ENCODE measurements at places on chromosomes 7 and 10.

GRCh38 chr7:31408140-31408729 is 67.7 kb upstream of the NEUROD6 start:
- no peak for DNase-seq

GRCh38 chr10:59807629-59808620 is 54.7 kb upstream of the MRLN start:
- no peak for DNase-seq

DNA sequence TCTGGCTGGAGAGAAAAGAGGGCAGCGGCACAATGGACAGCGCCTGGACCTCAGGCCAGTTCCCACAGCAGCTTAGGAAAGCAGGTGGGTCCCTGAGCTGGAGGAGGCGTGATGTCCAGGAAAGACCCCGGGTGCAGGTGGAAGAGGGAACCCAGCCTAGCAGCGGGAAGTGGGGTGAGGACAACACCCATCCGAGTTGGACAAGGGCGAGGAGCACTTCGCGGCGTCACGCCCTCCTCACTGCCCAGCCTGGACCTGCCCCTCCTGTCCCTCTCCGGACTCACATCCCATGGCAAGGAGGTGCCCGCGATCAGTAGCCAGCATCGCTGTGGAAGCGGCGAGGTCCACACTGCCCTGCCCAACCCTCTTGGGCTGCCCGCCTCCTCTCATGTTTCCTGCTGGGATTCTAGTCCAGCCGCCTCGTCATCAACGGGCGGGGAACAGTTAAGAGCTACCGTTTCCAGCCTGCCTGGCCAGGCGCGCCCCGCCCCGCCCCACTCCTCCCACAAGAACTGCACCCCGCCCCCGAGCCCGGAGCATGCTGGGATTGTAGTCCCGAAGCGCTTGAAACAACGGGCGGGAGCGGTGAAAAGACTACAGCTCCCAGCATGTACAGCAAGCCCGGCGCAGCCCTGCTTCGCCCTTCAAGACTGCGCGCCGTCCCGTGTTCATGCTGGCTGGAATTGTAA is 930.6 kb upstream of the ZNF722 start:
- DNase-seq: peak; percentile 84

DNA sequence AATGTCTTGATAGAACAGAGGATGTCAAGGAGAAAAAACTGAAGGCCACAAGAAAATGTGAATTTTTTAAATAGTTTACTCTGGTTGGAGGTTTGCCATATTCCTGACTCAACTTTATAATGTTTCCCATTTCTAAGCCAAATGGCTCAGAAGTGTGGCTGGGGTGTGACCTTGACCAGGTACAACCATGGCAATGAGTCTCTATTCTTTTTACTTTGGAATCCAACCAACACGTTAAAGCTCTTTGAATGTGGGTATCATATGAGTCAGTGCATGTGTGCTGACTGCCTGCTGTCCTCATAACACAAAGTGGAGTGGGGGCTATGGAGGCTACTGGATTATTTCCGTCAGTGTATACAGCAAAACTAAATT is 33.5 kb upstream of the DLD start:
- no peak for DNase-seq

GRCh38 chr7:157488966-157489365 is 152.2 kb downstream of the DNAJB6 start:
- DNase-seq: no peak

GRCh38 chr10:117778241-117778640 is 235.7 kb downstream of the EMX2 start:
- DNase-seq: no peak

GRCh38 chr10:132571650-132572544 is 34.3 kb downstream of the INPP5A start:
- no peak for DNase-seq

- no peak for DNase-seq
These were observed 3.0 kb upstream of the PSAP start for GRCh38 chr10:71854031-71854430.

DNA sequence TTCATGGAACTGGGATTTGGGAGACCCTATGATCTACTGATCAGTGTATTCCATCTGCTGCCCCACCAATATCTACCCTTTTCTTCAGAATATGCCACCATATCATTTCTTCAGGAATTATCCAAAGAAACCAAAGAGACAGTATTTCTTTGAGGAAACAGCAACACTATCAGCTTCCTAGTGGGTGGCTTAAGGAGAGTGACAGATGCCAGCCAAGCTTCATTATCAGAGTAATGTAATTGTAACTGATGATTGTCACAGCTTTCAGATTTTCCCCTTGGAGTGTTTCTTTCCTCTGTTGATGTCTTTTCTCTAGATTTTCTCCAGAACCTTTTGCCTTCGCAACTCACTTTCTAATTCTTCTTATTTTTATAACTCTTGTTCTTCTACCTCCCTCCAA is 934.4 kb upstream of the LRRN3 start:
- no peak for DNase-seq

- no peak for DNase-seq
These were observed 82.4 kb upstream of the KCND2 start for GRCh38 chr7:120190566-120190965.

GRCh38 chr10:103231047-103231551 is 14.6 kb upstream of the RPEL1 start:
- no peak for DNase-seq

GRCh38 chr10:132459301-132460003 is 62.5 kb downstream of the PWWP2B start:
- no peak for DNase-seq

GRCh38 chr7:134844200-134844599 is 64.8 kb downstream of the CALD1 start:
- no peak for DNase-seq

DNA sequence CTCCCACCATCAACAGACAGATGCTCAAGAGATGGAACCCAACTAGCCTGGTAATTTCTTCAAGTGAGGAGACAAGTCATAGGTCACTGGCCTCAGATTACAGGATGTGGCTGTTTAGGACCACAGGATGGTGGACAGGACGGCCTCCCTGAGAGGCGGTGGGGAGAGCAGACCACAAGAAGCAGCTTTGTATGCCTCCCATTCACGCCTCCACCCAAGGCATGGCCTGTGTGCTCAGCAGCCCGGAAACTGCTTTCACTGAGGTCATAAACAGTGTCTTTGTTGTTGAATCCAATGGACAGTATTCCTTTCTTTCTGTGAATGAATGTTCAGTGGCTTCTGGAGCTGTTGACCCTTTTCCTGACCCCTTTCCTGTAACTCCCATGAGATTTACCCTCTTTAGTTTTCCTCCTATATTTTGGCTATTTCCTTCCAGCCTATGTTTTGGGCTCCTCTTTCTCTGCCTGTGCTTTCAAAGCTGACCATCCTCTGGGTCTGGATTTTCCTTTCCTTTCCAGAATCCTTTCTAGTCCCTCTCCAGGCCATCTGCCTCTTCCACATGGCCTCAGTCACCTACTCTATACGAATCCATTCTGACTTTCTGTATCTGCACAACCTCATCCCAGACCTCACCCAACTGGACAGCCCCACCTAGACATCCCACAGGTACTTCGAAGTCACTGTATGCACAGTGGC is 32.4 kb upstream of the INPP5F start:
- no peak for DNase-seq

DNA sequence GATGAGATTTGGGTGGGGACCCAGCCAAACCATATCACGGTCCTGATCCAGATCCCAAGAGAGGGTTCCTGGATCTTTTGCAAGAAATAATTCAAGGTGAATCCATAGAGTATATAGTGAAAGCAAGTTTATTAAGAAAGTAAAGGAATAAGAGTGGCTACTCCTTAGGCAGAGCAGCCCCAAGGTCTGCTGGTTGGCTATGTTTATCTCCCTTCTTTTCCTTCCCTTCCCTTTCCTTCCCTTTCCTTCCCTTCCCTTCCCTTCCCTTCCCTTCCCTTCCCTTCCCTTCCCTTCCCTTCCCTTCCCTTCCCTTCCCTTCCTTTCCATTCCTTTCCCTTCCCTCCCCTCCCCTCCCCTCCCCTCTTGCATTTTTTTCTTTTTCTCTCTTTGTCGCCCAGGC is 35.2 kb downstream of the OTUD1 start:
- no peak for DNase-seq

GRCh38 chr7:132755538-132756483 is 179.5 kb upstream of the PLXNA4 start:
- peak; percentile 75 for DNase-seq

GRCh38 chr10:61793760-61794703 is 107.5 kb upstream of the ARID5B start:
- peak; percentile 36 for DNase-seq

DNA sequence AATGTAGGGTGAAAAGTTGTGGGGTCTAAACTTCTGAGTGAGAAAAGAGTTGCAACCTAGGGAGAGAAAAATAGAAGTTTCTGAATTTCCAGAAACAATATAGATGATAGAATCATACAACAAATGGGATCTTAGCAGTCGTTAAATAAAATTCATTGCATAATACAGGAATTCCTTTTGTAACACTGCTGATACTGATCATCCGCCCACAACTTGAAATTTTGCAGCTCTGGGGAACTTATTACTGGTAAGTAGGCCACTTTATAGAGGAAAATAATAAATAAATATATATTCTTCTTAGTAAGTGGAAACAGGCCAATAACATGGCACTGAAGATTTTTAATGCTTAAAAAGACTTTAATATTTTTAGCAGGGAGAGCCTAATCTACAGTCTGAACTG is 81.9 kb upstream of the SMIM30 start:
- DNase-seq: no peak

- peak; percentile 13 for DNase-seq
These were observed 1.7 kb downstream of the KLF6 start for GRCh38 chr10:3783316-3783681.

- DNase-seq: no peak
These were observed 397.2 kb upstream of the NPVF start for GRCh38 chr7:25625306-25625992.

- no peak for DNase-seq
These were observed 108.9 kb upstream of the FAM20C start for GRCh38 chr7:83441-83840.

- DNase-seq: no peak
These were observed 34.8 kb downstream of the CFAP43 start for GRCh38 chr10:104197364-104197763.

DNA sequence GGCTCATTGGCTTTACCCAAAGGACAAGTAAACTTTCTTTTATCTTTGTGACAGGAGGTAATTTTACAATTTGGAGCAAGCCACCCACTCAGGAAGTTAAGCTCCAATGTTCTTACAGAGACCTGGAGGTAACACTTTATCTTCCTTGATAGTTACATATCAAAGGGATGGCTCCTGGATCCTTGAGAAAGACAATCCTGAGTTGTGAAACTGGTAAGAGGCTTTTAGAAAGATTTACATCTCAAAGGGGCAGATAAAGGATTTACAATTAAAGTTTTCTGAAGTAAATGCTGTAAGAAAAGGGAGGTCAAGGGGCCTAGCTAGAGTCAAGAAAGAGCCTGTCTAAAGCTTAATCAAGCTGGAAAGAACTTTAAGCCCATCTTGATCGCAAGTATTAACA is 124.4 kb upstream of the ZNF804B start:
- no peak for DNase-seq

DNA sequence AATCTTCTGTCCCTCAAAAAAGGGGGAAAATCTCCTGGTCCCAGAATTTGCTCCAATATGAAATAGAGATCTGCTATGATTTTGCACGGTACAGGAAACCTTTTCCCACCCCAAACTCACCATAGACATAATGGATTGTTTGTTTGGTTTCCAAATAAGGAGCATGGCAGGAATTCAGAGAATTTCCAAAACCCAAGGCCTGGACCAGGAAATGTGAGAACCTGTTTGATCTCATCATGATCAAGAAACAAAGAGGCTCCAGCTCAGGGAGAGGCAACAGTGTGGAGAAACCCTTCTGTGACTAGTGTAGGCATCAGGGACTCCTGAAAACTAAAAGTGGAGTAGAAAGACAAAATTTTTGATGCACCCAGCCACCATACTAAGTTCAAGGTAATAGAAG is 1548.1 kb upstream of the LRRTM3 start:
- DNase-seq: no peak

DNA sequence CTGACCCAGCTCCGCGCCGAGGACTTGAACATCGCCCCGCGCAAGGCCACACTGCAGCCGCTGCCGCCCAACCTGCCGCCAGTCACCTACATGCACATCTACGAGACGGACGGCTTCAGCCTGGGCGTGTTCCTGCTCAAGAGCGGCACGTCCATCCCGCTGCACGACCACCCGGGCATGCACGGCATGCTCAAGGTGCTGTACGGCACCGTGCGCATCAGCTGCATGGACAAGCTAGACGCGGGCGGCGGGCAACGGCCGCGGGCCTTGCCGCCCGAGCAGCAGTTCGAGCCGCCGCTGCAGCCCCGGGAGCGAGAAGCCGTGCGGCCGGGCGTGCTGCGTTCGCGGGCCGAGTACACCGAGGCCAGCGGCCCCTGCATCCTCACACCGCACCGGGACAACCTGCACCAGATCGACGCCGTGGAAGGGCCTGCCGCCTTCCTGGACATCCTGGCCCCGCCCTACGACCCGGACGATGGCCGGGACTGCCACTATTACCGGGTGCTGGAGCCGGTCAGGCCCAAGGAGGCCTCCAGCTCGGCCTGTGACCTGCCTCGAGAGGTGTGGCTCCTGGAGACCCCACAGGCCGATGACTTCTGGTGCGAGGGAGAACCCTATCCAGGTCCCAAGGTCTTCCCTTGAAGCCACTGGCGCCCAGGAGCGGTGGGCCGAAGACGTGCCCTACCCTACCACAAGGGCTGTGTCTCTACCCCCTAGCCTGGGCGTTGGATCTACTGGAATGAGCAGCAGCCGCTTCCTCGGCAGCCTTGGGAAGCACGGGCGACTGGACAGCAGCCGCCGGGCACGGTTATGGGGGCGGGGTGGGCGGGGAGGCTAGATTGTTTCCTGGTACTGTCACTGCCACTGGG is 945 bp downstream of the ADO start:
- no peak for DNase-seq

GRCh38 chr7:136275794-136276193 is 298.6 kb upstream of the MTPN start:
- DNase-seq: no peak
